Hematopoietic multipotent progenitor cell treated with erythropoietin and hydrocortisone succinate and interleukin-3 and kit ligand, for 17 days (in vitro differentiated cells): ENCODE measurements at places on chromosomes 11 and 22.

DNA sequence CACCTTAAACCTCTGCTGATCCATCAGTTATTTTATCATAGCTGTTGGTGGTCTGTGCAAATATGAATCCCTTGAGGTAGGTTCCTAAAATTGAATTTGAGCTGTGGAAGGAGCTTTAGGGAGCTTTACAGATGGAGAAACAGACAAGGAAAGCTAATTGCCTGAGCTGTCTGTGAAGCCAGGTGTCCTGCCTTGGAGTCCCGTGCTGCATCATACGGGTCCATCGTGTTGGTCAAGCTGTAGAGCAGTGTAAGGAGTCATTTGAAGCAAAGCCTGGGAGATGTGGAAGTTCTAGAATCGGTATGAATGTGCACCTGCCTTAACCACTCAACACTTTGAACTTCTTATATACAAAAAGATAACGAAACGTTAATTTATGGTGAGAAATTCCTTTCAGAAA, 1.0 kb downstream of the POLA2 start:
- DNase-seq, result peak; percentile 15

- no peak for DNase-seq
Measured at GRCh38 chr11:19838994-19839768, 126.5 kb downstream of the NAV2 start.

- no peak for DNase-seq
Measured at GRCh38 chr11:130344841-130345240, 30.1 kb upstream of the ZBTB44 start.

GRCh38 chr11:94602430-94603372, 35.5 kb downstream of the PIWIL4 start:
- DNase-seq, result no peak

GRCh38 chr11:70322666-70323065, 52.2 kb downstream of the PPFIA1 start:
- no peak for DNase-seq

- no peak for DNase-seq
Measured at GRCh38 chr11:66922551-66922950, 35.6 kb downstream of the PC start.

GRCh38 chr22:23626286-23626975, 5.7 kb downstream of the DRICH1 start:
- DNase-seq, result no peak

GRCh38 chr22:33000342-33001280, 57.6 kb downstream of the SYN3 start:
- DNase-seq, result peak; percentile 43

GRCh38 chr11:70092959-70093715, 15.0 kb downstream of the ANO1 start:
- no peak for DNase-seq

DNA sequence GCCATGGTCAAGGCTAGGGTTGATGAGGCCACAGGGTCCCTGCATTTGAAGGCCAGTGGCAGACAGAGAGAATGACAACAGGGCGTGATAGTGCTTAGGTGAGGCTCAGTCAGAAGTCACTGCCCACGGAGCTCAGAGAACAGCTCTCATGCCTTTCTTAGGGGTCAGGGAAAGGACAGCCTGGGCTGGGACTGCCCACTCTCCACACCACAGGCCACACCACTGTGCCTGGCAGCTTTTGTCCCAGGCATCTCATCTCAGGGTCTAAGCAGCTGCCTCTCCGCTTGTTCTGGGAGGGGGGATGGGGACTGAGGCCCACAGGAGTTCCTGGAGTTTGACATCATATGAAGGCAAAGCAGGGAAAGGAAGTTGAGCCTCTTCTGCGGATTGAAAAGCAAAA, 150.2 kb upstream of the B3GAT1 start:
- no peak for DNase-seq

GRCh38 chr22:36506637-36507517, at the start of gene FOXRED2:
FOXRED2 (minus strand) TSS chr22:36507040; CDS start chr22:36506422, 618 bp downstream.
- DNase-seq, result peak; percentile 87

- DNase-seq, result peak; percentile 50
Measured at GRCh38 chr11:72553706-72554105, 119.4 kb upstream of the CLPB start.

DNA sequence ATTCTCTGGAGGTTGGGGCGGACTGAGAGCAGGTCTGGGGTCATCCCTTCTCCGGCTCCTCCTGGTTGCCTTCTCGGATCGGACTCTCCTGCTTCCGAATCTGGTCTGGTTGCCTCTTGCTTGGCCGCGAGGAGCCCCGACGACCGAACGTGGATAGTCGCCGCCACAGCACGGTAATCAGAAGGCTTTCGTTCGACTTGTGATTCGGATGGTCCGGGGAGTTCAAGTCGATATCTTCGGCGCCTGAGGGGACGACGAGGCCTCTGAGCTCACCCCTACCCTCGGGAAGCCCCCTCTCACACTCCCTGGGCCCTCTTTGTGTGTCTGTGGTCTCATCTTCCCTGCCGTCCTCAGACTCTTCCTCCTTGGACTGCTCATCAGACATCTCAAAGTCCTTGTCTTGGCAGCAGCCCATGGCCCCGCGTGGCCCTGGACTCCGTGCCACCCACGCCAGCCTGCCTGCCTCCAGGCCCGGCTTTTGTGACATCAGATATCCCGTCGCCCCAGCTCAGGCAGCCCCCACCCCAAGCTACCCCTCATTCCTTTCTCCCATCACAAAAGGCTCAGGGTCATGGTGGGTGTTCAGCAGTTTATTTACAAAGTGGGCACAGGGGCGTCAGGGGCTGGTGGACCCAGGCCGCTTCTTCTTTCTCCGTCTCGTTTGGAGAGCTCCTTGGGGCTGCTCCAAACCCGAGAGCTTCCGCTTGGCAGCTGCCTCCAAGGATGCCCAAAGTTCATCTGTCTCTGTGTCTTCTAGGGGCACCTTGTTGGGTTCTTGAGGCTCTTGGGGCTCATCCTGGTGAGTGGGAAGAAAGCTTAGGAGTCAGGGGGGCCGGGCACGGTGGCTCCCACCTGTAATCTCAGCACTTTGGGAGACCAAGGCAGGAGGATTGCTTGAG, at the start of gene TEX54:
Gene TEX54, minus strand, starts transcription at position 506 of the 899 bp plus-strand sequence.
- DNase-seq, result peak; percentile 6
